ENCODE measurements at places on chromosomes 4 and X.

- no peaks in the 10 kb centered on the region for H3K4me1 ChIP-seq
- H3K27ac ChIP-seq: no peak overlapping the region
- no peaks in the 10 kb centered on the region for H3K36me3 ChIP-seq
- no peak overlapping the region for H3K4me3 ChIP-seq
These were observed 38.3 kb upstream of the HGFAC start for GRCh38 chr4:3403348-3403906.

DNA sequence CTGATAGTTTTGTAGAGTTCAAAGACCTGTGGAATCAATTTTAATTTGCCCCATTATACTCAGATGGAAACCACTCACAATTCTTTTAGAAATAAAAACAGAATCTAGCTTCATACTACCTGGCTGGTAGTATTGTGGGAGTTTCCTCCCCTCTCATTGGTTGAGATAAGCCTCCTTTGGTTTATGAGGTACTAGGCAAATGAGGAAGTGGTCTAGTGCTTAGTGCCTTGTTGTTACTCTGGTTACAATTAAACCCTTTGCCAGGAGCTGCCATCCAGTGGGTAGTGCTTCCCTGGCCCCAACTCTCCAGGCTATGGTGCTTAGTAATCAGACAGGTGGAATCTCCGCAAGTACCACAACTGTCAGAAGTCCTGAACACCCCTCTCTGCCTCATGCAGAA is 118.3 kb downstream of the CDKL5 start:
- H3K36me3 ChIP-seq: no peaks in the 10 kb centered on the region
- H3K4me3 ChIP-seq: no peak overlapping the region
- no peak overlapping the region for H3K27ac ChIP-seq
- H3K27me3 ChIP-seq: no peaks in the 10 kb centered on the region
- H3K4me1 ChIP-seq: no peaks in the 10 kb centered on the region
- DNase-seq: no peak

- H3K27ac ChIP-seq: no peak overlapping the region
- no peaks in the 10 kb centered on the region for H3K4me1 ChIP-seq
- H3K27me3 ChIP-seq: no peaks in the 10 kb centered on the region
- H3K36me3 ChIP-seq: no peaks in the 10 kb centered on the region
These were observed 195.9 kb downstream of the CHM start for GRCh38 chrX:85851418-85851817.

DNA sequence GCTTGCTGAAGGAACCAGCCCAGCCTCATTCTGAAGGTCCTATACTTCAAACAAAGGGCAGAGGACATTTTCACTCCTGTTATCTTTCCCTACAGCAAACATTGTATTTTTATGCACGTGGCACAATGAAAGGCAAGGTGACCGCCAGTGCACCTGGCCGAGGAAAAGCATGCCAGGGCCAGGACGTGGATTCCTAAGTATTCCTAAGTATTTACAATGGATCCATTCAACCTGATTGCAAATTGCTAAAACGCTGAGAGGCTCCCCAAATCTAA is 127.9 kb upstream of the FTHL17 start:
- no peaks in the 10 kb centered on the region for H3K4me1 ChIP-seq
- no peak overlapping the region for H3K27ac ChIP-seq
- H3K36me3 ChIP-seq: no peaks in the 10 kb centered on the region
- DNase-seq: no peak

- H3K27me3 ChIP-seq: no peaks in the 10 kb centered on the region
- no peak for DNase-seq
- H3K36me3 ChIP-seq: no peaks in the 10 kb centered on the region
These were observed 202.9 kb downstream of the NSUN7 start for GRCh38 chr4:40952672-40953071.

- DNase-seq: no peak
- peaks cover 13% of the 10 kb centered on the region for H3K27me3 ChIP-seq
- peak overlapping the region; percentile 11 for H3K4me3 ChIP-seq
These were observed 687 bp upstream of the GRIA2 start for GRCh38 chr4:157219711-157220370.

DNA sequence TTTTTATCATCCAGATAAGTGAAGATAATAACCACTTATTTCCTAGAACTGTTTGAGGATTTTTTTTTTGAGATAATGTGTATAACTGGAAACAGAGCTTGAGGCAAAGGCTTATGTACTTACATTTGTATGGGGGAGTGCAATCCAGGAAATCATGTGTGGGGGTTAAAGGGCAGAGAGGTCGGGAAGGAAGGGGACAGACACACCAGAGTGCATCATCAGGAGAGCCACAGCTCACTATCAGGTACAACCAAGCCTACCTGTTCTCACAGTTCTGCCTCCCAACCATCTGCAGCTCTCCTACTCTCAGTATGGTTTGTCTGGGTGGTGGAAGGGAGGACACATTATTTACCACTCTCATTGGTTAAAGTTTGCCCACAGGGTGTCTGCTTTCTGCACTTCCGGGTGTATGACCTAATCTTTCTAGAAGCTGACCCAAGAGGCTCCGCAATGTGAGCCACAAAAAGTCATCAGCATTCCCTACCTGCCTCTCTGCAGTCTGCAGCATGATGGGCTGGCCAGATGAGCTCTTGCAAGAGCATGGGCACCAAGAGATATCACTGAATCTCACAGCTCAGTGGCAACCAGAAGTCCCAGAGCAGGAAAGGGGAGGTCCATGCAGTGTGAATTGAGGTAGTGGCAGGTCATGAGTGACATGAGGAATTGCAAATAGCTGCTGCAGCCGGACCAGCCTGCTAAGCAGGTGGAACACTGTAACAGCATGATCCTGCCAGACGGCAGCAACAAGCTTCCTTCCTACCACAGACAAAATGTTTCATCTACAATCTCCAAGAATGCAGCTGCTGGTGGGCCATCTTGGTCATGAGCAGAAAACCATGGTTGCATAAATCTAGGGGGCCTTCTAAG is 36.9 kb upstream of the SPRY1 start:
- no peak for DNase-seq
- H3K36me3 ChIP-seq: no peaks in the 10 kb centered on the region
- no peaks in the 10 kb centered on the region for H3K4me1 ChIP-seq
- H3K4me3 ChIP-seq: no peak overlapping the region

DNA sequence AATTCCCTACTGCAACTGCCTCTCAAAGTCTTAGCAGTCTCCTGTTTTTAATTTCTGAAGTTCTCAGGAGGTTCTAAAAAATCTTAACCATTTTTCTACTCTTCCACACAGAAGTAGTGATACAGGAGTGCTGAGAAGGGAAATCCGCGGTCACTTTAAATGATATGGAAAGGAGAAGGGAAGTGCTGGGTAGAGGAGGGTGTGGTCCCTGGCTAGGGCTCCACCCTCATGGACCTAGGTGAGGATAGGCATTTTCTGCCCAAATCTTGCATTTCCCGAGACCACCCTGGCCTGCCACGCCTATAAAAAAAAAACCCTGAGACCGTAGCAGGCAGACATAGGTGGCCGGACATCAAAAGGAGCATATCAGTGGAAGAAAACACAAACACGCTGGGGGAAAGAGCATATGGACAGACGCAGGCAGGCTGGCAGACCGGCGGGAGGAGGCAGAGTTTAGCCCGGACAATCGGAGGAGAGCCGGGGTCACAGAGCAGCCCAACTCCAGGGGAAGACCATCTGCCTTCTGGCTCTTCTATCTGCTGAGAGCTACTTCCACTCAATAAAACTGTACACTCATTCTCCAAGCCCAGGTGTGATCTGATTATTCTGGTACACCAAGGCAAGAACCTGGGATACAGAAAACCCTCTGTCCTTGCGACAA is 85.7 kb downstream of the POU3F4 start:
- no peak overlapping the region for H3K27ac ChIP-seq
- no peaks in the 10 kb centered on the region for H3K36me3 ChIP-seq
- no peak for DNase-seq

DNA sequence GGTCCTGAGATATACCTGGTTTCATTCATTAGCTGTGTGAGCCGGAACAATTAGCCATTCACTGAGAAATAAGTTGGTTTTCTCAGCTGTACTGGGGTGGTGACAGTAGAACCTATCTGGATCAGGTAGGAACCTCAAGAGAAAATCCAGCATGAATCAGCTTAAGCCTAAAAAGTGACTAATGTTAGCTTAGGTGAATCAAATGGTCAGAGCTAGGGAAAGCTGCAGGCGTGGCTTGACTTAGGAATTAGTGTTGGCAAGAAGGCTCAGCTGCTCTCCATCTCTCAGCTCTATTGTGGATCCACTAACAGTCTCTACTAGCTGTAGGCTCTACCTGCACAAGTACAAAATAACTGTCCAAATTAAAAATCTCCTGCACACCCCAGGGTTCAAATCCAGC is 1025.5 kb downstream of the RAB28 start:
- no peak for DNase-seq
- H3K27me3 ChIP-seq: no peaks in the 10 kb centered on the region
- no peaks in the 10 kb centered on the region for H3K36me3 ChIP-seq
- no peak overlapping the region for H3K27ac ChIP-seq
- no peaks in the 10 kb centered on the region for H3K4me1 ChIP-seq

DNA sequence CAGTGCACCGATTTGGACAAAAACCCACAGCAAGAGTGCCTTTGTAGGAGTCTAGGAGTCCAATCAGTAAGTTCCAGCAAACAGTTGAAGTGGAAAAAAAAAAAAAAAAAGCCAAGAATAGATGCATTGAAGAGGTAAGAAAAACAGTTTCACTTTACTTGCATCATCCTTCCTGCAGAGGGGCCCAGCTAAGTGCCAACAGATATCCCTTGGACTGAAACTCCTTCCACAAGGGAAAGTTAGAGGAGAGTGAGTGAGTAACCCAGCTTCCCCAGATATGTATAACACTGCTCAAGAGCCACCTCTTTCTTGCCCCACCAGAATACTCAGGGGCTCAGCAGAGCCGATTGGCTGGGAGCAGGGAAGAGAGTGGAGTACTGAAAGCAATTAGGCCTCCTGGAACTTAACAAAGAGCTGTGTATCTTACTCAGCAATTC is 617.7 kb upstream of the SMIM31 start:
- H3K4me1 ChIP-seq: no peaks in the 10 kb centered on the region
- no peak for DNase-seq
- H3K27ac ChIP-seq: no peak overlapping the region
- H3K36me3 ChIP-seq: no peaks in the 10 kb centered on the region
- no peak overlapping the region for H3K4me3 ChIP-seq

DNA sequence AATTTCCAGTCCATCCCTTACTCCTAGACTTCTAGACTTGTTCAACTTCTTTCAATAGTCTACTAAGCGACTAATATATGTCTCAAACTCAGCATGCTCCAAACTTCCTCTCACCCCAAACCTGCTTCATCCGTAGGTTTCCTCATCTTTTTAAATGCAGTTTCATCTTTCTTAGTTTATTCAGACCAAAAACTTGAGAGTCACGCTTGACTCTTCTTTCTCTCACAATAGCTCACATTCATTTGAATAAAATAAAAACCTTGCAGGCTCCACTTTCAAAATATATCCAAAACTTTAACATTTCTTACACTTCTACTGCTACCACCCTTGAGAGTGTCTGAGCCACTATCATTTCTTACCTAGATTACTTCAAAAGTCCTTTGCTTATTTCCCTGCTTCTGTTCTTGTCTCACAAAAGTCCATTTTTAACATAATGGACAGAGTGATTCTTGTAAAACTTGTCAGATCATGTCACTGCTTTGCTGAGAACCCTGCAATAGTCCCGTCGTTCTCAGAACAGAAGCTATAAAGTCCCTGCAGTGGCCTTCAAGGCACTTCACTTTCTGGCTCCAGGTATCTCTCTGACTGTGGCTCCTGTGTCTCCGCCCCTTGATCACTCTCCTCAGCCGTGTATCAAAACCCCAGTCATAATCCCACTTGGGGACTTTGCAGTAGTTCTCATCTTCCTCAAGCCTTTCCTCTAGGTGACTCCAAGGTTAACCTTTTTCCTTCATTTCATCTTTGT is 167.6 kb downstream of the ARHGAP24 start:
- no peak overlapping the region for H3K4me3 ChIP-seq
- H3K36me3 ChIP-seq: no peaks in the 10 kb centered on the region
- DNase-seq: no peak
- H3K27ac ChIP-seq: no peak overlapping the region
- H3K4me1 ChIP-seq: no peaks in the 10 kb centered on the region

GRCh38 chr4:118787844-118788380 is 48.0 kb downstream of the SEC24D start:
- H3K27ac ChIP-seq: peak overlapping the region; percentile 51
- DNase-seq: no peak

GRCh38 chrX:32408389-32408788 is 803.0 kb downstream of the DMD start:
- no peak overlapping the region for H3K4me3 ChIP-seq
- no peak overlapping the region for H3K27ac ChIP-seq
- no peaks in the 10 kb centered on the region for H3K27me3 ChIP-seq
- no peak for DNase-seq
- no peaks in the 10 kb centered on the region for H3K4me1 ChIP-seq
- peaks cover 5% of the 10 kb centered on the region for H3K36me3 ChIP-seq

GRCh38 chr4:135239964-135240363 is 1038.4 kb upstream of the PABPC4L start:
- no peak overlapping the region for H3K4me3 ChIP-seq
- H3K36me3 ChIP-seq: no peaks in the 10 kb centered on the region
- no peaks in the 10 kb centered on the region for H3K4me1 ChIP-seq
- no peaks in the 10 kb centered on the region for H3K27me3 ChIP-seq
- H3K27ac ChIP-seq: no peak overlapping the region

GRCh38 chr4:2934077-2934812 is 29.0 kb downstream of the NOP14 start:
- peak; percentile 91 for DNase-seq
- H3K4me1 ChIP-seq: no peaks in the 10 kb centered on the region
- H3K27ac ChIP-seq: peak overlapping the region; percentile 93
- peaks cover 40% of the 10 kb centered on the region for H3K36me3 ChIP-seq
- no peaks in the 10 kb centered on the region for H3K27me3 ChIP-seq

DNA sequence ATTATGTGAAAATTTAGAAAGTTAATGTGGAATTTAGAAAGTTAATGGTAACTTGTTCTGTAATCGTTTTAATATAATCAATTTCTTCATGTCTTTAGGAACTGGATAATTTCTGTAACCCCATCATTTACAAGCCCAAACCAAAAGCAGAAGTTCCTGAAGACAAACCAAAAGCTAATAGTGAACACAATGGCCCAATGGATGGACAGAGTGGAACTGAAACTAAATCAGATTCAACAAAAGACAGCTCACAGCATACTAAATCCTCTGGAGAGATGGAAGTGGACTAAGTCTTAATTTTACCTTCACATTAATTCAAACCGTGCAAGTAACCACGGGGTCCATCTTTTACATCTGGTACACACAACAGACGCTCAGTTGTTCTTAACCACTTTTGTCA is 48.1 kb upstream of the PLK4 start:
- H3K4me3 ChIP-seq: no peak overlapping the region
- DNase-seq: no peak
- no peaks in the 10 kb centered on the region for H3K4me1 ChIP-seq
- no peak overlapping the region for H3K27ac ChIP-seq

- H3K27ac ChIP-seq: no peak overlapping the region
- DNase-seq: no peak
- no peaks in the 10 kb centered on the region for H3K27me3 ChIP-seq
These were observed 97.6 kb downstream of the SLC34A2 start for GRCh38 chr4:25753239-25753638.
